Heart left ventricle (tissue), 16 donors: ENCODE measurements at places on chromosomes 1 and 21. TPM values are rescaled to one million over a fixed set of nuclear protein-coding genes. Genes with fewer than 3 reads are reported as not detected.

TNNT2 gene
- total RNA-seq = 6,169 TPM

SPATA17 gene
- 1.6 TPM for total RNA-seq

GRCh38 chr1:172753964-172754363 lies 95.1 kb downstream of the FASLG start:
- no peak for DNase-seq

- no peak for DNase-seq
These were observed 962.2 kb downstream of the ADGRL2 start for GRCh38 chr1:82762829-82763532.

DNA sequence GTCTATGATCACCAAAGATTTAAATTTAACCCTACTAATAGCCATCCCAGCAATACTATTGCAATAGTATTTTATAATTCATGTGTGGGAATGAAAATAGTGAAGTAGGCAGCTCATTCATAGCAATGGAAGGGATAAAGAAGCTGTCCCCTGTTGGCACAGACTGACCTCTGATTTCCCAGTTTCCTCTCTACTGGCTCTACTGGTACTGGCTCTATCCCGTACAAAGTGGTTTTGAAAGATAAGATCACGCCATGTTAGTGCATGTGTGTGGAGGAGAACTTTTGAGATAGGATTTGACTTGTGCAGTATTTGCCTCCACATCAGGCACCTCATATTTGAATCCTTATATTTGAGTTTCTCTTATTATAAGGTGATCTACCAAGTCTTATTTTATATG lies 227.3 kb upstream of the ADGRL2 start:
- DNase-seq = no peak
